ENCODE measurements at places on chromosomes 3 and 15. TPM values are rescaled to one million over a fixed set of nuclear protein-coding genes. Genes with fewer than 3 reads are reported as not detected.

The NEK11 gene
- total RNA-seq, result 1.2 TPM

The SCN11A gene
- not detected for total RNA-seq

The WDR93 gene
- total RNA-seq, result not detected

GRCh38 chr3:77686560-77686959, 646.7 kb downstream of the ROBO2 start:
- no peak for DNase-seq

GRCh38 chr3:112976001-112976400, 1.1 kb upstream of the CD200R1 start:
- DNase-seq, result no peak

DNA sequence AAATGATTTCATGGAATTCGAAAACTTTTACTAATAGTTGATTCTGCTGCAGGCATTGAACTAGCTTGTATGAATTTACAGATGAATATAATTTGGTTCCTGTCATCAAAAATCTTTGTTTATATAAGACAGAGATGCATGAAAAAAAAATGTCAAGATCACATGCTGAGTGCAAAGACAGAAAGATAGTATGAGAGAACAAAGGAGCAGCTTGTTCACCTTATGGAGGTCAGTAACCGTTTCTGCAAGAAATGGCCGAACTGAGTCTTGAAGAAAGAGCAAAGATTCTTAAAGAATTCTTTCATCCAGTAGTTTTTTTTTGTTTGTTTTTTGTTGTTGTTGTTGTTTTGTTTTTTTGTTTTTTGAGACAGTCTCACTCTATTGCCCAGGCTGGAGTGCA, 450.6 kb downstream of the TUSC7 start:
- no peak for DNase-seq

- DNase-seq, result no peak
Measured at GRCh38 chr15:41231422-41232226, 556 bp downstream of the CHP1 start.
